ENCODE measurements at places on chromosomes 1 and 21.
A peak's percentile ranks its signal among the peaks of the same experiment; 100 is the strongest.

DNA sequence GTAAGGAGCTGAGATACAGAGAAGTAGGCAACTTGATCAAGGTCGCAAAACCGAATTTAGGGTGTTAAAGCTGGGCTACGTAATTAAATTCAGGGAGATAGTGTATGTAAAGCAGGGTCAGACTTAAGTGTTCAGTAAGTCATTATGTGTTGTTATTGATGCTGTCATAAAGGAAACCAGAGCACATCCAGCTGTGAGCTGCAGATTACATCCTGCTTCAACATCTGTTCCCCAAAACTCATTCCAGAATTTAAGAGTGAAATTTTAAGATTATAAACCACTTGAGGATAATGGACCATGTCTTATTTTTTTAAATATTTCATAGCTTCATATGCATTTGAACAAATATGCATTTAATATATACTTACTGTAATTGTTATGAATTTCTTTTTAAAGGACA, 49.7 kb downstream of the IVNS1ABP start:
- DNase-seq, result no peak

GRCh38 chr1:186887203-186887602, 58.5 kb downstream of the PLA2G4A start:
- no peak for DNase-seq

GRCh38 chr1:51736702-51737101, 119.8 kb downstream of the OSBPL9 start:
- DNase-seq, result peak; percentile 7

DNA sequence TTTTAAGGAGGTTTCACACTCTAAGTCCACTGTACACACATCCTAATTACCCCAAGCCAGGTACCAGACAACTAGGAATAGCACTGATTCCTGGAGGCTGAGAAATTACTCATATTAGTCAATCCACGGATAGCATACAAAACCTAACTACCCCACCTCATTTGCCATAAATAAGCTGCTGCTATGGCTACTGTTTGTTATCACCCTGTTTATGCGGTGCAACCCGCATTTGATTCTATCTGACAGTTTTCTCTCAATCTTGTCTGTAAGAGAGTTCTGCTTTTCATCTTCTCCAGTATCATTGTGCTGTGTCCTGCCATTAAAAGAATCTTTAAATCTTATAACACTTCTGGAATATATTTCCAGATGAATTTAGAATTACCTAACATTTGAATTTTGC, 1496.5 kb downstream of the PLA2G4A start:
- no peak for DNase-seq

- no peak for DNase-seq
Observed at GRCh38 chr1:232766241-232766890, 38.9 kb upstream of the MAP10 start.

DNA sequence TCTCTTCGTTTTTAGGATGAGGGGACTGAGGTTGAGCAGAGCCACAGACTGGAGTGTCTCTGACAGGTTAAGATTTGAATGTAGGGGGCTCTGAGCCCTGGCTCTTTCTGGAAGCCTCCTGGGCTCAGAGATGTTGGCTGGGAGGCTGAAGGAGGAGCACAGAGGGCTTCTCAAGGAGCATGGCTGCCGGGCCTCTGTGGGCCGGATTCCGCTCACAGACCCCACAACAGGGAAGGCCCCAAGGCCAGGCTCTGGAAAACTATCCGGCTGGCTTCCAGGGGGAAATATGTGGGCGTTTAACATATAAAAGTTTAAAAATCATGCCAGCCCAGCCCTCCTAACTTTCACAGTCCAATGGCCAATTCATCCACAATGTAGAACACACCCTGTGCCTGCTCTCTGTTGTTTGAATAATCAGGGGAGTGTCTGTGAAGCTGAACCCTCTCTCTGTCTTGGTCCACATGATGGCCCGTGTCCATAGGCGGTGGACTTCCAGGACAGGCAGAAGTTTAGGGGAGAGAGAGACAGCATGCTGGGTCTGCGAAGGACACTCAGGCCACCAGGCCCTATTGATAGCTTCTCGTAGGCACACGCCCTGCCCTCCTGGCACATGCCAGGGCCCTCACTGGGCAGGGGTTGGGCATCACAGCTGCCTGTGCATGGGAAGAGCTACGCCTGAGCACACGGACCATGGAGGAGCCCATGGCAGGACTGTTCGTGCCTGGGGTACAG, 10.8 kb downstream of the OBSCN start:
- no peak for DNase-seq

- no peak for DNase-seq
Observed at GRCh38 chr1:162094271-162094670, 24.8 kb downstream of the NOS1AP start.

- no peak for DNase-seq
Observed at GRCh38 chr1:59906931-59907330, 19.6 kb downstream of the CYP2J2 start.

GRCh38 chr1:177928194-177928593, 41.7 kb downstream of the SEC16B start:
- no peak for DNase-seq

GRCh38 chr1:156499194-156499841, 1.3 kb downstream of the MEF2D start:
- DNase-seq, result no peak

GRCh38 chr1:29454616-29455380, 218.5 kb downstream of the PTPRU start:
- no peak for DNase-seq

GRCh38 chr1:219153723-219154122, 20.0 kb upstream of the LYPLAL1 start:
- no peak for DNase-seq

GRCh38 chr21:37253991-37254390, 13.1 kb downstream of the VPS26C start:
- no peak for DNase-seq

GRCh38 chr21:41133874-41134522, 34.0 kb upstream of the BACE2 start:
- DNase-seq, result peak; percentile 79

- no peak for DNase-seq
Observed at GRCh38 chr1:180501865-180502360, 464 bp downstream of the ACBD6 start.

DNA sequence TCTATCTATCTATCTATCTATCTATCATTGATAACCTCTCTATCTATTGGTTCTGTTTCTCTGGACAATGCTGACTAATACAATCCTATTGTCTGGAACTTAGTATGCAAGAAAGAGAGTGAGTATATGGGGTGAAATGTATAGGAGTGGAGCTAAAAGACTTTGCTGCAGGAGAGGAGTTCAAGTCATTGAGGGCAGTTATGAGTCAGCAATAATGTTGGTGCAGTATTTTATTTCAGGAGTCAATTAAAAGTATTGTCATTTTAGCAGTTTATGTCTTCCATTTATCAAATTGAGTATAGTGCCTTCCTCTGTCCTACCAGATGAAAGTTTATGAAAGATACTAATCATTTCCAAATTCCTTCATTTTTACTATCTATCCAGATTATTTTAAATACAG, 55.8 kb downstream of the MAP3K7CL start:
- no peak for DNase-seq

- DNase-seq, result no peak
Observed at GRCh38 chr1:115458426-115459114, 120.5 kb upstream of the NGF start.

- DNase-seq, result peak; percentile 61
Observed at GRCh38 chr1:32969566-32969965, 5.0 kb upstream of the RNF19B start.

DNA sequence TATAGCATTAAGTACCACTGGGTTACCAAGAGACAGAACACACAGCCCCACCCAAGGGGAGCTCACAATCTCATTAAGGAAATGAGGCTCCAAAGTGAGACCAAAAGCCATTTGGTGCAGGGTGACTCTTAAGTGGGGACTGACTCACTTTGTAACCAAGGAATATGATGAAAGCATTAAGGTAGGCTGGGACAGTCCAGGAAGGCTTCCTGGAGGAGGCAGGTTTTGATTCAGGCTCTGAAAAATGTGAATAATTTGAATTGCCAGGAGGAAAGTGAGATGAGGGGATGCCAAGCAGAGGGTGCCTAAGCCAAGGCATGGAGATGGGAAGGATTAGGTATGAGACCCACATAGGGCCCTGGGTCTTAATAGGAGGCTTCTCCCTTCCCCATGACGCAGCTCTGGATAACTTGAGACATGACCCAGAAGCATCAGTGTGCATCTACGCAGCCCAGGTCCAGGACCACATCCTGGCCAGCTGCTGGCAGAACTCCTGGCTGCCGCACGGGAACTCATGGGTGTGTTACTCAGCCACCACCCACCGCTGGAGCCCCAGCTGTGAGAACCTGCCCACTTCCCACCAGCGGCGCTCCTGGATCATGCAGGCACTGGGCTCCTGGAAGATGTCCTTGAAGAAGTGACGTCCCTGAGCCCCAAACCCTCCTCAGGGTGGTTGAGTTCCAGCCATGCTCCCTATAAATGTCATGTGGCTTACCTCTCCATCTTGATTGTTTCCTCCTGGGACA, 5.9 kb upstream of the TTC4 start:
- DNase-seq, result no peak

DNA sequence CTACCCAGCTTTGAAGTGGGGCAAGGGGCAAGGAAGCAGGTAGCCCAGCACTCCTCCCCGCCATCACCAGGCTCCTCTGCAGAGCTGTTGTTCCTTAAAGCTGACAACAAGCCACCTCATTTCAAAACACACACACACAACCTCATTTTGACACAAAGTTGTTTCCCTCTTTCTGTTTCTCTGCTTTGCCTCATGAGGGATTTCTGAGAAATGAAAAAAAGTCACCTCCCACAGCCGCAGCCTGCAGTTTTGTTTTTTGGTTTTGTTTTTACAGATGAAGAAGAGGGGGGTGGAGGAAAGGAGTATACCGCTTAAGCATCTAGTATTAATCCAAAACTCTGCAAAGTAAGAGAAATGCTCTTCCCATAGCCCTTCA, 12.1 kb downstream of the MCL1 start:
- no peak for DNase-seq

DNA sequence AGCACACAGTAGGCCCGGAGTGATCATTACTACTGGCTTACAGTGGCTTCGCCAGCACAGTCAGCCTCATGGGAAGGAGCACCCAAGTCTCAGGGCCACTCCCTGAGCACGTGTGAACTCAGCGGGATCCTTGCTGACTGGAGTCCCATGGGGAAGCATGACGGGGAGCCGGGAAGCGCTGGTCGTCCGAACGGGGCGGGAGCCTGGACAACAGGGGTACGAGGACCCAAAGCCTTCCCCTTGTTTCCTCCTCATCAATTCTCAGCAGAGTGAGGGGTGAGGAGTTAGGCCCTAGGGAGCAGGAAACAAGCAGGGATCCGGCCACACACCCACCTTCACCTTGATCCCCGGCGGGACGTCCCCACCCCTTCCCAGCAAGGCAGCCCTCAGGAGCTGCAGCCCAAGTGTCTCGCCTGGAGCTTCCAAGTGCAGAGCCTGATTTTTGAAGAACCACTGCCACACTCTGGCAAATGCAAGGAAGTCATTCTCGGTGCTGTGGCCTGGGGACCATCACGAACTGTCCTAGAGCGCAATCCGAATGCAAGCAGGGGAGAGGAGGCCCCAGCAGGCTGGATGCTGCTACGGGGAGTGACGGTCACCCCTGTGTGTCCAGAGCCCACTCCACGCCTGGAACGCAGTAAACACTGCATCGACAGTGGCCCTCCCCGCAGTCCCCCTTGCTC, 35.5 kb downstream of the TOMM20 start:
- peak; percentile 72 for DNase-seq

GRCh38 chr1:112141923-112142322, 152.5 kb upstream of the KCND3 start:
- no peak for DNase-seq

DNA sequence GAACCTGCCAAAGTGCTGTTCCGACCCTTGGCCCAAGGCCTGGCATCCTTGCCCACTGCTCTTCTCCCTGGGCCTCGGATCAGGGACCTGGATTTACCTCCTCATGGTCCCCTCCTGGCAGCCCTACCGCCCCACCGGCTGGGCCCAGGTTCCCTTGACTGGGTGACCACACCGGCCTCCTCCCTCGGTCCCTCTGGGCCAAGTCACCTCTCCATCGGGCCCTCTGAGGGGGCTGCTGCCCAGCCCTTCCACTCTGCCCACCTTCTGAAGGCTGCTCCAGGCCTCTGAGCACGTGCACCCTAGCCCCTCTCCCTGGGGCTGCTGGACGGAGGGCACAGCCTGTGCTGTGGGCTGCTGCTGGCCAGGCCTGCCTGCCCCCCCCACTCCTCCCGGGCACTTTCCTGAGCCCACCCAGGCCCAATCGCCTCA, 9.3 kb upstream of the MMEL1 start:
- no peak for DNase-seq

- no peak for DNase-seq
Observed at GRCh38 chr1:24822887-24823286, 77.6 kb downstream of the CLIC4 start.

DNA sequence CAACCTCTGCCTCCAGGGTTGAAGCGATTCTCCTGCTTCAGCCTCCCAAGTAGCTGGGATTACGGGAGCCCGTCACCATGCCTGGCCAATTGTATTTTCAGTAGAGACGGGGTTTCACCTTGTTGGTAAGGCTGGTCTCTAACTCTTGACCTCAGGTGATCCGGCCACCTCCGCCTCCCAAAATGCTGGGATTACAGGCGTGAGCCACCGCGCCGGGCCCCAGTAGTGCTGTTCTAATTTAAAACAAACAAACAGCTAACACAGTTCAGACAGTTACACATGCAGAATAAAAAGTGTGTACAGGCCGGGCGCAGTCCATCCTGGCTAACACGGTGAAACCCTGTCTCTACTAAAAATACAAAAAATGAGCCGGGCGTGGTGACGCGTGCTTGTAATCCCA, 35.6 kb upstream of the OPRD1 start:
- DNase-seq, result no peak

- DNase-seq, result no peak
Observed at GRCh38 chr21:30718239-30718909, at the start of gene KRTAP21-3. Gene KRTAP21-3 (minus strand): TSS chr21:30718777. CDS start chr21:30718759, 18 bp downstream.

DNA sequence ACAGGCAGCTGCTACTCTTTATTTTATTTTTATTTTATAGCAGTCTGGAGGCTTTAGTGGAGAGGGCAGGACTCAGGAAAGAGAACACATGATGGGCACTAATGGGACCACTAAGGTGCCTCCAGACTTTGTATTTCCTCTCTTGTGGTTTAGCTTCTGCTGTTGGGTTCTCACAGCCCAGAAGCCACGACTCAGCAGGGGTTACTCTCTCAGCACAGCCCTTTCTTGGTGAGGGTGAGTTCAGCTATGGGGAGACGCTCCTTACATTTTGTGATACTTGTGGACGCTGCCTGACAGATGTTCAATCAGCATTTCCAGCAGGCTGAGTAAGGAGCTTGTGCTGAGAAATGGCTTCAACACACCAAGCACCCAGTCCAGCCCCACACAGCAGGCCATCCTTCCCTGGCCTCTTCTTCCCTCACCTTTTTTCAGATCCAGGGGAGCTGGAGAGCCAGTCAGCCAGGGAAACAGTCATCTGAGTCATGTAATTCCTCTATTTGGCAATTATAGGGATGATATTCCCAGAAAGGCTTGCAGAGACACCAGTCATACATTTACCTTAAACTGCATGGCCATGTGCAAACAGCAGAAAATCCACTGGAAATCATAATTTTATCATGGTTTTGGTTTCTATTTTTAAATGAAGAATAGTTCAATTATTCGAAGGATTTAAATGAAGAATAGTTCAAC, 53.2 kb upstream of the RAB3GAP2 start:
- no peak for DNase-seq

Data from GM03348 (cell line).